ENCODE measurements at places on chromosomes 4 and X. TPM values are rescaled to one million over a fixed set of nuclear protein-coding genes. Genes with fewer than 3 reads are reported as not detected.

Gene CYTL1
- total RNA-seq: 41.8 TPM

Gene CHRNA9
- total RNA-seq: not detected

- DNase-seq: no peak
These were observed 221.8 kb downstream of the MGST2 start for GRCh38 chr4:139887376-139887802.

Gene TRPC5OS
- total RNA-seq: not detected

DNA sequence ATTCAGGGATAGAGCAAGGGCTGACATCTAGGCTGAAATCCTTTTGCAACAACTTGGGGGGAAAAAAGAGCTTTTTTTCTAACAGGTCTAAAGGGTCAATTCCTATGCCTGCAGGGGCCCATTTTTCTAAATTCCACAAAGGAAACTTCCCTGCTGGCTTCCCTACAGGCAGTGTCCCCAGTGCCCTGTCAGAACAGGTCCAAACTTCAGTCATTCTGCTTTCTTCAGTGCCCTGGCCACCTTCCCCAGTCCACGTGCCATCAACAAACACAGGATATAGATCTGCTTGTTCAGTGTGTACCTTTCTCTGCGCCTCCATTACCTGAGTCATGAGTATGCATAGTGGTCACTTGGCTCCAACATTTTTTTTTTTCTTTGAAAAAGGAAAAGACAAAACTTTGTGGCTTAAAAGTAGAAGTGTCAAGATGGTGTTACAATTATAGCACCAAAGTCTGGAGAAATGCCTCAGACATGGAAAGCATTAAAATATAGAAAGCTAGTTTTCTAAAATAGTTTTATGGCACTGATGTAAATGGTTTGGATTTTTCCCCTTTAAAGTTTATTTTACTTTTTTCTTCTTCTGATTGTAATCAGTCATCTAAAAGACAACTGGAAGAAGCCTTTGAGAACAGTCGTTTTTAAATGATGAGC lies 84.0 kb upstream of the JADE1 start:
- DNase-seq: no peak

All from dermis microvascular lymphatic vessel endothelial cell (primary cell).